ENCODE measurements at places on chromosomes 3 and 15.
A peak's percentile ranks its signal among the peaks of the same experiment; 100 is the strongest.

DNA sequence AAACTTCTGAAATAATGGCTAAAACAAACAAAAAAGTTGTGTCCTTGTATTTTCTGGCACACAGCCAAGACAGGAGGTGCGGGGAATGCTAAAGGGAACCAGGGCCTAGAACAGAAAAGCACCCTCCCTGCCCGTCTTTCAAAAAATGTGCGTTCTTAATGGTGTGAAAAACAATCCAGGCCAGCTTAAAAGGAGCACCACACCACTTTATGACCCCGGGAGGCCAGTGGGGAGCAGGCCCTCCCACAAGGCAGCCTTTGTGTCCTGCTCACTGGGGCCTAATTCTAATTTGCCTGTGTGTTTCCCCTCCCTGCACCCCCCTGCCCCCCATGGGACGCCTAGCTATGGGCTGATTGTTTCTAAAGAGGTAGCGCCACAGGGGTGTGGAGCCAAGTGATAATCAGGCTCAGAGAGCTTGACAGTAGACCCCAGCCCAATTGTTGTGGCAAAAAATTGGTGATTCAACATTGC, 181.4 kb downstream of the GREM1 start:
- no peak for DNase-seq

GRCh38 chr3:86951322-86951721, 39.6 kb downstream of the VGLL3 start:
- peak; percentile 25 for DNase-seq

DNA sequence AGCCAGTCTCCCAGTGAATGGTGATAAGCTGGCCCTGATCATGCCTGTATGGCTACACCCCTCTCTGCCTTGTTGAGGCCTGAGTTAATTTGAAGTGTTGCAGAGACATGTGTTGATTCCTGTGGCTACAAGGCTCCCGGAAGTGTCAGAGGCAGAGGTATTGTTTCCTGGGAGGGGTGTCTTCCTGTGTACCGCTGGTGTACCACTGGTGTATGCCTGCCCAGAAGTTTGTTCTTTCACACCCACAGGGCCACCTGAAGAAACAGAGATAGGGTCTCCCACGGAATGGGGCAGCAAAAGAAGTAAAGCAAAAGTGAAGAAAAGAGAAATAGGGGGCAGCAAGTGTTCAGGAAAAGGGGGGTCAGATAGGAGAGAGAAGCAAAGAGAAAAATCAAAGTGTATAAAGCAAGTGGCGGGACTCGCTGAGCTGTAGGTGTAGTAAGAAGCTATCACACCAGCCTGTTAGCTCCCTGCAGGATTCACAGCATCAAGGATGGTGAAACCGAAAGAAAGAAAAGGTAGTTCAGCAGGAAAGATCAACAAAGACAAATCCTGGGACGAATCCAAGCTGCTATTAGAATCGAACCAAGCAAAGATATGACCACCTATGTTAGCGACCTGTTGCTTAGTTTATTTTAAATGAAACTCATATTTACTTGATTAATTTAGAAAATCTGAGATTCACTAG, 36.6 kb upstream of the CD47 start:
- DNase-seq = peak; percentile 17

DNA sequence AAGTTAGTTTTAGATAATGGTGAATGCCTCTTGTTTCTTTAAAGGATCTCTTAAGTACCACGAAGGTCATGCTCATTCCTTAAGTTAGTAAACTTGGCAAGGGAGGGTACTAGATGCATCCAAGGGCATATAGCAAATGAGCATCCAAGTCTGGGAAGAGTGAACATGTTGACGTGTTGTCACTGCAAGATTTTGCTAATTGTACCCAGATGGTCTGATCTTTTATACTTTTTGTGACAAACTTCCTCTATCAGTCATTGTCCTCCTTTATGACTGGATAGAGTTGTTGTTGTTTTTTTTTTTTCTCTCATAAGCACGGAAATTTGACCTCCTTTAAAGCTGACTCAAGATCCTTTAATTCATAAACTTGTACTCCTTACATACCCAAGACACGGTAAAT, 121.3 kb downstream of the CHST2 start:
- no peak for DNase-seq

GRCh38 chr15:58171476-58172061, 33.4 kb downstream of the AQP9 start:
- no peak for DNase-seq

- DNase-seq = no peak
These were observed 40.2 kb downstream of the METTL6 start for GRCh38 chr3:15387171-15387581.

- DNase-seq = no peak
These were observed 34.5 kb downstream of the ACAA1 start for GRCh38 chr3:38102444-38102814.

DNA sequence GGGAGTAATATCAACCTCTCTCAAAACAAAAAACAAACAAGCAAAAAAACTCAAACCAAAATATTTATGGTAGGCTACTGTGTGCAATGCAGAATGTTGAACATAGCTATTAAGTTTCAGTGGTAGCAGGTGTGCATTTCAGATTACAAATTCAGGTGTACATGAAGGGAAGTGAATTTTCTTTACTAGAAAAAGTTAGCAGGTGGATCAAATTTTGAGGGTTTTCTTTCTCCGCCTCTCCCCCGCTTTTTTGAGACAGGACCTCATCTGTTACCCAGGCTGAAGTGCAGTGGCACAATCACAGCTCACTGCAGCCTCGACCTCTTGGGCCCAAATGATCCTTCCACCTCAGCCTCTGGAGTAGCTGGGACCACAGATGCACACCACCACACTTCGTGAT, 109.7 kb upstream of the GOLIM4 start:
- DNase-seq = no peak

- no peak for DNase-seq
These were observed 3.5 kb downstream of the SLTM start for GRCh38 chr15:58929891-58930416.

GRCh38 chr3:18724456-18724855, 299.3 kb upstream of the SATB1 start:
- no peak for DNase-seq

DNA sequence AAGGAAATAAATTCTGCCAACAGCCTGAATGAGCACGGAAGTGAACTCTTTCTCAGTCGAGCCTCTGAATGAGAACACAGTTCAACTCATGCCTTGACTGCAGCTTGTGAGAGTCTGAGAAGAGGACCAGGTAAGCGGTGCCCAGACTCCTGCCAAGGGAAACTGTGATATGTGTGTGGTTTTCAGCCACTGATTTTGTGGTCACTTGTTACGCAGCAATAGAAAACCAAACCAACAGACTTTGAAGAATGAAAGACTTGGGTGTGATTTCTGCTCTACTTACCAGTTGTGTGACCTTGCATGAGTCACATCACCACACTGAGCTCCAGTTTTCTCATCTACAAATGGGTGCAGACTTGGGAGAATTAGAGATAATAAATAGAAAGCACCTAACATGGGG, 30.6 kb upstream of the FAM107A start:
- DNase-seq = no peak

- DNase-seq = no peak
These were observed 379.3 kb downstream of the NTRK3 start for GRCh38 chr15:87877114-87877810.

DNA sequence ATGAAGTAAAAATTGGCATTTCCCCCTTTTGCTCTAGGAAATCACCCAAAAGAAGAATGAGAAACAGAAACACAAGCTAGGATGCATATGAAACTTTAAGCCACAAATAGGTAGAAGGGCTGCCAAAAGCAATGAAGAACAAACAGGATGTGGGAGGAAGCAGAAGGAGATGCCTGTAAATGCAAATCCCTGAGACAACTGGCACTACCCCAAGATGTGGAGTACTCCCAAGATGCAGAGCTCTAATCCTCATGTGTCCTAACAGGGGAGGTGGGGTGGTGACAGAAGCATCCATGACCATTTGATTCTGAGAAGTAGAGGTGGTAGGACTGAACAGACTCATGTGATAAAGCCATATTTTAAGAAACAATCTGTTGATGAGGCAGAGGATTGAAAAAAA, 31.9 kb upstream of the ZNF280D start:
- no peak for DNase-seq

DNA sequence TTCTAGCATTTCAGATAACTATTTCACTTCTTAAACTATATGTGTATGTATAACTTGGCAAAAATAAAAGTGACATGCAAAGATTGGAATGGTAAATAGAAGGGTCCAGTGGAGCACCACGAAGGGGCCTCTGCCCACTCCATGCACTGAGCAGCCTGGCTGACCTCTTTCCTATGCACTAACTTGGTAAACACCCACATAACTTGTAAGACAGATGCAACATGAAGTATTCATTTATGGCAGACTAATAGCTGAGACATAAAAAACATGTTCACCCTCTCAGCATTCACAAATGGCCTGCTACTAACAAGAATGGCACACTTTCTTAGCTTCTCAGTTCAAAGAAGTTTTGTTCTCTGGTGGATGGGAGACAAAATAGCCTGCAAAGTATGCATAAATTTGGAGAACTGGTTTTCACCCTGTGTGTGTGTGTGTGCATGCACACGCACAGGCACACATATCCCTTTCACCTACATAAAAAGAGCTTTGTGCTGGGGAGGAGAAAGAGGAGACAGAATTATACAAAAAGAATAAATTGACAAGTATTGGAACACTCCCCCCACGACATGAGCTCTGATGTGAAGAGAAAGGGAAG, 26.5 kb upstream of the RYK start:
- no peak for DNase-seq

DNA sequence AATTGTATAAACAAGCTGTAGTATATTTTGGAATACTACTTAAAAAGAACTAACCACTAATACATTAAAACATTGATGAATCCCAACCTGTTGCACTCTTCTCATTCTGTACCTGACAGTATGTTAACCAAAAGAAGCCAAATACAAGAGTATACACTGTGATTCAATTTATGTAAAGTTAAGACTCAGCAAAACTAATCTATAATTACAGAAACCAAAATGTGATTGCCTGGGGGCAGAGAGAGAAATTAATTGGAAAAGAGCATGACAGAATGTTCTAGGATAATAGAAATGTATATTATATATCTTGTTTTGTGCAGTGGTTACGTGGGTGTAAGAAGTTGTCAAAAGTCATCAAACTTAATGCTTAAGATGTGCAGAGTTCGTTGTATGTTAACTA, 31.1 kb downstream of the PIK3CA start:
- DNase-seq = no peak

- no peak for DNase-seq
These were observed 74.3 kb upstream of the SLC7A14 start for GRCh38 chr3:170660139-170660538.

- no peak for DNase-seq
These were observed 20.0 kb upstream of the TRIM71 start for GRCh38 chr3:32797776-32798175.

DNA sequence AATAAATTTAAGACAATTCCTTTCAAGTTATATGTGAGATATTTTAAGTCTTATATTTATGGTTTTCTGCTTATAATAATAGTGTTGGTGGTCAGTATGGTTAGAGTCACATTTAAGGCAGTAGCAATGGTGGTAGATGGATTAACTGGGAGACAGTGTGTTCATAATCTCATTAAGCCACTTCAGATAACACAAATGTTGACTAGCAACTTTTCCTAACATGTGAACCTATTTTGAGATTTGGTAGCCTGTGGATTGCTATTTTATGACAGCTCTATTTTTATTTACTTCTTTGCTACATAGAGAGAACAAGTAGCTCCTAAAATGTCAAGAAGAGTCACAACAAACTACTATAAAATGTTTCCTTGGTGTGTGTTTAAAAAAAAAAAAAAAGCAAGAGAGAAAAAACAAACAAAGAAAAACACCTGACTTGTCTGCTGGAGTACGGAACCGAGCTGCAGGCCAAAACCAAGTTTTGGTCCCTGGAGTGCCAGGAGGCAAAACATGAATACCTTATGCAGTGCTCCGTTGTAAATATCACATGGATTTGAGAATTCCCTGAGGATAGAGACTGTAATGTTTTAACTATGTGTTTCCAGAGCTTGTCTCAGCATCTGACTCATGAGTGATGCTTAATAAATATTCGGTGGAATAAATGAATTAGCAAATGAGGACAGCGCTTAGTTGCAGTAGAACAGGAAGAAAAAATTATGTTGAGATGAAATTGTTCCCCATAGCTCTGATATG, 457.1 kb upstream of the ROBO2 start:
- DNase-seq = no peak

DNA sequence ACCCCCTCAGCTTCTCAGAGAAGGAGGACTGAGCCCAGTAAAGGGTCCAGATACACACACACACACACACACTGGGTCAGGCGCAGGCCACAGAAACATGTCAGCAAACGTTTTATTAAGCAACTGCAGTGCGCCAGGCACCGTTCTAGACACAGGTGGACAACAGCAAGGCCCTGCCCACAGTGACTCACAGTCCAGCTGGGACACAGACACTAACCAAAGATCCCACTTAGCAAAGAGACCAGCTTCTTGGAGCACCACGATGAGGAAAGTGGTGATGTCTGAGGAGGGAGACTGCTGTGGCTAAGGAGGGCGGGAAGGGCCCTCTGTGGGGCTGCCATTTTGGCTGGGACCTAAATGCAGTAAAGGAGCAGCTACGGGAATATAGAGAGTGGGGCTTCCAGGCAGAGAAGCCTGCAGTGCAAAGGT, 2.8 kb upstream of the VILL start:
- no peak for DNase-seq

DNA sequence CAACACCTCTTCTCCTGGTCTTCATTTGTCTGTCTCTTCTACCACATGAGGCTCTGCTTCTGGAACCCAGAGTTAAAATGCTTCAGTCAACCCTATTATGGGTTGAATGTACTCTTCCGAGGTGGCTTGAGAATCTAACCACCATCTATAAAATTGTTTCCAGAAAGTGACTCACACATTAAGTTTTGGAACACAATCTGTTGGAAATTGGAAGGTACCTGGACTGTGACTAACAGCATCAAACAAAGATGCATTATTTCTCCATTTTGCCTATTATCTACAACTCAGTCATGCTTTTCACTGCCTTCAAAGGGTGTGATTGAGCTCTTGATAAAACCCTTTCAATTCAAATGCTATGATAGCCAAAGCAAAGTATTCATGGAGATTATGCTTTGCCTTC, 499.0 kb upstream of the SEMA6D start:
- no peak for DNase-seq

- DNase-seq = no peak
These were observed 265.7 kb downstream of the XXYLT1 start for GRCh38 chr3:195005251-195005620.

DNA sequence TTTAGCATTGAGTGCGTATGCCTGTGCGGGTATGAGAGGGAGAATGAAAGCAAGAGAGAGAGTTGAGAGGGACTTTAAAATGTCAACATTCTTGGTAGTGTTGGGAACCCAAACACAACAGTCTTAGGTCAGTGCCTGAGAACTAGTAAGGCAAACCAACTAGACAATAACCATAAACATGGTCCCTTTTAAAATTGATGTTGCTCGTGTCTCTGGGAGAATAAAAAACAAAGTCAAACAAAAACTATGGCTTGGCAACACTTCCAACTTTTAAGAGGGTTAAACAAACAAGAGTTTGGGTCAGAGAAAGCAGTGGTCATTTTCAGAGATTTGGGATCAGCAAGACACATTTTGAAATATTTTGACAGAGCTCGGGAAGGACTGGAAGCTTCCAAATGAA, 146.7 kb upstream of the THBS1 start:
- no peak for DNase-seq
